ENCODE measurements at places on chromosomes 16 and 17.

GRCh38 chr16:89094252-89094879, 714 bp downstream of the ACSF3 start:
- no peak for DNase-seq

DNA sequence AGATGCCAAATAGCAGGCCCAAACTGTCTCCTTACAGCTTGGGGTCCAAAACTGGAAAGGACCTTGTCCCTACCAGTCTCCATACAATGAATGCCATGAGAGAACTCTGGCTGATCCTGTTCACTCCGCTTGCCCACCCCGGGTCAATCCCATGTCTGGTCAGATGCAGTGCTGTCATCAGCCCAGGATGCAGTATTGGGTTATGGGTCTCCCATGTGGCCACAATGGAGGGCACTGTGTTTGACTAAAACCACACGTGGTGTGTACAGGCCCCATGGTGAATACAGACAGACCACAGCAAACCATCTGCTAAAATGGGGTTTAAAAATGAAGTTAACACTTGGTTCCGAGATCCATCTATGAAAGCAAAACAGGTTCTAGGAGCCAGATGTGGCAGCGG, 20.4 kb downstream of the TRIM16 start:
- no peak for DNase-seq

GRCh38 chr16:90034504-90034903, 15.2 kb upstream of the DBNDD1 start:
- DNase-seq, result no peak

DNA sequence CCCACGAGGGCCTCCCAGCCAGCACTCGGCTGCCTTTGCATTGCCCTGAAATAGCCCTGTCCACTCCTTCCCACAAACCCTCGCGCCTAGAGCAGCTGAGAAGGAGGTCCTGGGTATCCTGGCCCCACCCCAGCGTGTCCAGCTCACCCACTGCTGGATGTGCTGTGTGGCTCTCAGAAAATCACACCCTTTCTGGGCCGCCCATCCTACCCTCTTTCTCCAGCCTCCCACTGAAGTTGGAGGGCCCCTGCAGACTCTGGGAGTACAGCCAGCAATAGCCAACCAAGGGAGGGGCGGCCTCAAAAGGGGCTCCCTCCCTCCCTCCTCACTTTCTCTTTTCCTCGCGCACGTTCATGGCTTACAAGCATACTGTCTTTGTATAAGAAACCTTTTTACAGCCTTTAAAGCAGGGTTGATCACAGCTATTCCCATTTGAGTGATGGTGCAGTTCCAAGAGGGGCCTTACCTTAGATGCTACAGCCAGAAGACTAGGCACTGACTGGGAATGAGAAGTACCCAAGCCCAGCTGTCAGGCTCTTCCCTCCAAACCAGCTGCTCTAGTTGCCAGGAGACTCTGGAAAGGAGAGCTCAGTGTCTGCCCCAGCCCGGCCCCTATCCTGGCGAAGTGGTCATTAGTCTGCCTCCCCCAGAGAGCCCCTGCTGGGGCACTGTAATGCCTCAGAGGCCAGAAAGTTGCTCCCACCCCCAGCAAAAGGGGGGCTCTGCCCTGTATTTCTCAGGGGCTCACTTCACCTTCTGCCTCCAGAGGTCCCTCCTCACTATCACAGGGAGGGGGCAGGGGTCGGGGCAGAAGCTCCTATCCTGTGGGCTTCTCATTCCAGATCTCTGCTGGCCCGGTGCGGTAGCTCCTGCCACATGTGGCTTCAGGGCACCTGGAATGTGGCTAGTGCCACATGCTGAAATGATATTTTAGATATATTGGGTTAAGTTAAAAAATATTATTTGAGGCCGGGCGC, 38.1 kb downstream of the DCAKD start:
- DNase-seq, result no peak

- no peak for DNase-seq
Measured at GRCh38 chr16:86965840-86966550, 351.2 kb downstream of the C16orf95 start.

DNA sequence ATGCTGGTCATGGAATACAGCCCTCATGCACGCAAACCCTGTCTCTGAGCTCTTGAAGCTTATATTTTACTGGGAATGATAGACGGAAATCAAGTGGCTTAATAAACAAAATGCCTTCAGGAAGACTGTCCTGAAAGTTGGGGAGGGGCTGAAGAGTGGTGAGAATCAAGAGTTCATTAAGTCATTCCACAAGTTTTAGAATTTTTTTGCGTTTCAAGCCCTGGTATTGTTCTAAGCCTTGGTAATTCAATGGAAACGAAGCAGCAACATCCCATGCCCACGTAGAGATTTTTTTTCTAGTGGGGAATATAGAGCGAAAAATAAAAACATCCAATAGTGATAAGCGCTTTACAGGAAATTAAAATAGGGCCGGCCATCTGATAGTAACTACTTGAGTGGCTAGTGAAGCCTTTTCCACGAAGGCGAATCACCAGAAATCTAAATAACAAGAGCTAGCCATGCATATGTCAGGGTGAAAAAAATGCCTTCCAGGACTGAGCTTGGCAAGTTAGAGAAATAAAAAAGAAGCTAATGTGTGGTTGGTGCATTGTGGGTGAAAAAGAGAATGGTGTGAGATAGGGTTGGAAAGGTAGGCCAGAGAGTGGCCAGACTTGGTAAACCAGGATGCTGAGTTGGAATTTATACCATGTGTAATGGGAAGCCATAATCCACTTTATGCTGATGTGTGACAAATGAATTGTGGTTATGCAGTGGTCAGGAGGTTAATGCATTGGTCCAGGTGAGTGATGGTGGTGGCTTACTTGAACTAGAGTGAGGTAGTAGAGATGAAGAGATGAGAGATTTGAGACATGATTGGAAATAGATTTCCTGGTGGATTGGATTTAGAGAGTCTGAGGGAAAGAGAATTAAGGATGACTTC, 772 bp downstream of the PFAS start:
- DNase-seq, result no peak

DNA sequence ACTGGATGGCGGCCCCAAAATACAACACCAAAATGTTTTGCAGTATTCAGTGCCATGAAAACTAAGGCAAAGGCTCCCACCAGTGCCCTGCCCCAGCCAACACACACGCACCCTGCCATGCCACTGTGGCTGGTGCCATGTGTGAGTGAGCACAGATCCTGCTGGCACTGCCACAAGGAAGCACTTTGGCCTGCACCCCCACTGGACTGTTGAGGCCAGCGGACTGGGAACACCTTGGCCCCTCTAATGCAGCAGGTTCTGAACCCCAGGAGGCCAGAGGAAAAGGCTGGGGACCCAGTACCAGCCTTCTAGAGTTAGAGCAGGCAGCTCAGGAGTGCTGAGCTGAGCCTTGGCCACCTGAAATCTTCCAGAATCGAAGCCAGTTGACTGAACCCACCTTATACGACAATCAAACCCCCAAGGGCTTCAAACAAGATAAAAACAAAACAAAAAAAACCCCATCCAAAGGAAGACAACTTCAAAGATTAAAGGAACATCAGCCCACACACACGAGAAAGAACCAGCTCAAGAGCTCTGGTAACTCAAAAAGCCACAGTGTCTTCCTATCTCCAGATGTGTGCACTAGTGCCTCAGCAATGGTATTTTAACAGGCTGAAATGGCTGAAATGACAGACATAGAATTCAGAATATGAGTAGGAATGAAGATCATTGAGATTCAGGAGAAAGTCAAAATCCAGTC, 21.5 kb downstream of the NLRP1 start:
- DNase-seq, result no peak

- no peak for DNase-seq
Measured at GRCh38 chr17:45912319-45912718, 18.0 kb downstream of the MAPT start.

DNA sequence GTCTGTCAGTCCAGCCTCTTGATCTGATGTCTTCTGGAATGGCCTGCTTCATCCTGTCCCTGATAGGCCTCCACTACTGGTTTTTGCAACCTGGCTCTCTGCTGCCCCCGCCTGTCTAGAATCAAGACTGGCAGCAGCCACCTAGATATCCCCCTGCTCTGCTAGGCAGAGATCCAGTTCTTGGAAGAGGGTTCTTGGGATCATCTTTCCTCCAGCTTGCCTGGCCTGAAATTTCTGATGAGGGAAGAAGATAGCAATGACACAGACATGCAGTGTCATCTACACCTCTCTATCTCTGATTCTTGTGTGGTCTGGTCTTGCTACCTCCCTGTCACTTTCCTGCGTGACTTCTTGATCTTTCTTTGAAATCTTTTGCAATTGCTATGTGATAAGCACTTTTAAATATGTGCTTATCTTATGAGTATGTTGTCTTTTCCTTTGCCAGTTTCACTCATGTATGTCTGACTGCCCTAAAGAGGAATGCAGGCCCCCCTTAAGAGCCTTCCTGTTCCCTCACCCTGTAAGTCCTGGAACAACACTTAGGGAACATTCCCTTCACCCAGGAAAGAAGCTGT, 20.3 kb upstream of the NFATC3 start:
- no peak for DNase-seq

All from omental fat pad (tissue), 4 donors.